ENCODE measurements at places on chromosomes 5 and 9.

GRCh38 chr9:36997414-36997813 is 36.7 kb downstream of the PAX5 start:
- no peaks in the 10 kb centered on the region for H3K36me3 ChIP-seq
- peaks cover 3% of the 10 kb centered on the region for H3K27me3 ChIP-seq
- H3K27ac ChIP-seq = no peak overlapping the region
- peaks cover under 1% of the 10 kb centered on the region for H3K4me1 ChIP-seq
- DNase-seq = no peak

- no peaks in the 10 kb centered on the region for H3K36me3 ChIP-seq
- no peak overlapping the region for H3K27ac ChIP-seq
- H3K4me1 ChIP-seq = peaks cover 13% of the 10 kb centered on the region
Measured at GRCh38 chr5:1788200-1788599, 11.4 kb downstream of the MRPL36 start.

GRCh38 chr5:8766448-8766847 is 779.4 kb downstream of the SEMA5A start:
- DNase-seq = no peak
- no peak overlapping the region for H3K4me3 ChIP-seq
- no peak overlapping the region for H3K27ac ChIP-seq
- H3K27me3 ChIP-seq = no peaks in the 10 kb centered on the region
- H3K36me3 ChIP-seq = no peaks in the 10 kb centered on the region

- H3K27ac ChIP-seq = no peak overlapping the region
- no peaks in the 10 kb centered on the region for H3K36me3 ChIP-seq
- H3K4me1 ChIP-seq = no peaks in the 10 kb centered on the region
- no peak overlapping the region for H3K4me3 ChIP-seq
Measured at GRCh38 chr5:28685794-28686193, 1647.4 kb upstream of the CDH9 start.

DNA sequence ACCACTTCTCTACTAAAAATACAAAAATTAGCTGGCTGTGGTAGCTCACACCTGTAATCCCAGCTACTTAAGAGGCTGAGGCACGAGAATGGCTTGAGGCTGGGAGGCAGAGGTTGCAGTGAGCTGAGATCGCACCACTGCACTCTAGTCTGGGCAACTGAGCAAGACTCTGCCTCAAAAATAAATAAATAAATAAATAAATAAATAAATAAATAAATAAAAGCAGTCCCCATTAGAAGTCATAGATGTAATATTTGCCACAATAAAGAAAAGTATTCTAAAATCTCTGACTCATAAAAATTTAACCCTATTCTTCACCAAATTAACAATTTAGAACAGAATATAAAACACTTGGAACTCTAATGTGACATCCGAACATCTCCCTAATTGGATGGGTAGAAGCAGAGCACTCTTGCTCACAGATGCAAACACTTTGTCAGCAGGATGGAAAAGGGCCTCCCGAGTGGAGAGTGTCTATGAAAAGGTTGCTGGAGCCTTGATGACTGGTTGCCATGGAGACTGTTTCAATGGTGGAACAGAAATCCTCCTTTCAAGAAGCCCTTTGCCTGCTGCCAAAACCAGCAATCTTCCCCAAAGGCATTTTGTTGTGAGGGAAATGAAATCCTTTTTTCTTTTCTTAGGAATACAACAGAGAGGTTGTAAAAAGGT is 38.9 kb upstream of the TRAF1 start:
- peak overlapping the region; percentile 80 for H3K27ac ChIP-seq
- DNase-seq = no peak
- H3K36me3 ChIP-seq = peaks cover 22% of the 10 kb centered on the region
- H3K27me3 ChIP-seq = no peaks in the 10 kb centered on the region
- peaks cover 13% of the 10 kb centered on the region for H3K4me1 ChIP-seq

- H3K36me3 ChIP-seq = no peaks in the 10 kb centered on the region
- no peak for DNase-seq
- no peak overlapping the region for H3K27ac ChIP-seq
Measured at GRCh38 chr9:126528915-126529314, 84.8 kb upstream of the LMX1B start.

GRCh38 chr5:11289733-11290132 is 528.7 kb upstream of the DAP start:
- no peak overlapping the region for H3K4me3 ChIP-seq
- H3K36me3 ChIP-seq = no peaks in the 10 kb centered on the region
- H3K27me3 ChIP-seq = no peaks in the 10 kb centered on the region
- no peak overlapping the region for H3K27ac ChIP-seq

GRCh38 chr9:84169240-84169639 is 171.3 kb downstream of the SLC28A3 start:
- no peak overlapping the region for H3K27ac ChIP-seq
- no peaks in the 10 kb centered on the region for H3K27me3 ChIP-seq
- no peaks in the 10 kb centered on the region for H3K4me1 ChIP-seq
- H3K36me3 ChIP-seq = no peaks in the 10 kb centered on the region
- H3K4me3 ChIP-seq = no peak overlapping the region

DNA sequence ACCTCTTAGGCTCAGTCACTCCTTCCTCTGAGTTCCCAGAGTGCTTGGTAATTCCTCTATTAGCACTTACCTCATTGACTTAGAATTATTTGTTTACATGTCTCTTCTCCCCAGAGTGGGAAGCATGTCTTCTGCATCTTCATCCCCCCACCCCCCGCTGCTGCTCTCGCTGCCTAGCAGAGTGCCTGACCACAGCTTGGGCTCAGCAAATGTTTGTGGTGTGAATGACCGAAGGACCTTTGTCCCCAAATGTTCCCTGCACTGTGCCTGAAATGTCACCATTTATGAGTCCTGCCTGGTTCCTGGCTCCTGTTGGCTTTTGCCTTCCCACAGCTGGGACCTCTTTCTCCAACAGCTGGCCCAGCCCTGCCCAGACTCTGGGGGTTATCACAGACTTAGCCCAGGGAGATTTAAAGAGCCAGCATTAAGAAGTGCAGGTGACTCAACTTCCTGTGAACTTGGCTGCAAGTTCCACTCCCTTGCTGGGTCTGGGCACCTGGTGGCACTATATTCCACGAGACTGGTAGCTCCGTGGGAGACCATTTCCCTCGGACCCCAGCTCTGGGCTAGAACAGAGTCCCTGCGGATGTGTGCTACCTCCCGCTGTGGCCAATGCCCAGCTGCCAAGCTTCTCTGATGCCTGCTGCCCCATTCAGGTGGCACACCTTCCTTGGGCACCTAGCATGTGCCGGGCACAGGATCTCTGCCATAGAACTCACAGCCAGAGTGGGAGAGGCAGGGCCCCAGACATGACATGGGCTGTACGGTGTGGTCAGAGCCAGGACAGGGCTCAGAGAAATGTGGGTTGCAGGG is 1.8 kb upstream of the HMCN2 start:
- no peaks in the 10 kb centered on the region for H3K27me3 ChIP-seq
- H3K4me1 ChIP-seq = peaks cover 52% of the 10 kb centered on the region
- H3K4me3 ChIP-seq = no peak overlapping the region
- H3K36me3 ChIP-seq = no peaks in the 10 kb centered on the region
- H3K27ac ChIP-seq = peak overlapping the region; percentile 79

DNA sequence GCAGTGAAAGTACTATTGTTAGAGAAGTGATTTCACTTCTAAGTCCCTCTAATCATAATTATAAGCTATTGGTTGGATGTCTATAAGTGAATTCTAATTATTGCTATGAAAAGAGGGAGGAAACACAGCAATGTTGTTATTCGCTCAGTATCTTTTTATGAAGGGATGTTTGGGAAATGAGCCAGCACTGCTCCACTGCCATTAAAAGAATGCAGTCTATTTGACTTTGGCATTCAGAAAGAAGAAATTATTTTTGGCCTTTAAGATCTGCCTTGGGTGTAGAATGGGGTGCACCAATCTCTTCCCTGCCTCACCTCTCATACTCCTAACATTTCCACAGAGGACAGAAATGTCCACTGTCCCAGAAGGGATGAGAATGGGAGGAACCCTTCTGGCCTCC is 332.0 kb downstream of the SPATA31D1 start:
- DNase-seq = no peak
- no peak overlapping the region for H3K4me3 ChIP-seq
- no peaks in the 10 kb centered on the region for H3K4me1 ChIP-seq

DNA sequence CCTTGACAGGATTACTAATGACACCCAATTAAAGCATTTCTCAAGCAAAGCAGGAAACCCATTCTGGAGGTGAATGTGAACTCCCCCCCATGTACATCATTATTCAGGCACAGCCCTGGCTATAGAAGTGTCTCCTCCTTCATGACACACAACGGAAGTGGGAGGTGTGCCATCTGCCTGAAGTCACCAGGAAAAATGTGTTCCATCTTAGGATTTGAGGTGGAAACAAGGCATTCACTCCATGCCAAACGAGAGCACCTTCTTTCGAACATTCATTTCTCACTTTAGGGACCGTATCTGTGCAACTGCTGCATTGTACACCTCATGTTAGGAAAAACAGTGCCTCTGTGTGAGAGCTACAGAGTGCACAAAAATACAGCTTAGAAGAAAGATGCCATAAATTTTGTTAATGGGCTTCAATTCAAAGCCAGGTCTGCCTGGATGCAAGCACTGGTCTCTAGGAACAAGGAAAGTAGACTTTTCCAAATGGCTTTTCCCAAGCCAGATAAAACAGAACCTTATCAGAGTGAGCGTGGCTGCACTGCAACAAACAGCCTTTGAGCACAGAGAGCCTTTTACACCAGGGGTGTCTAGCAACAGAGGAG is 19.4 kb downstream of the GOLM1 start:
- H3K36me3 ChIP-seq = peaks cover 8% of the 10 kb centered on the region
- no peak overlapping the region for H3K4me3 ChIP-seq
- no peaks in the 10 kb centered on the region for H3K27me3 ChIP-seq
- no peak for DNase-seq
- H3K27ac ChIP-seq = no peak overlapping the region
- H3K4me1 ChIP-seq = no peaks in the 10 kb centered on the region

DNA sequence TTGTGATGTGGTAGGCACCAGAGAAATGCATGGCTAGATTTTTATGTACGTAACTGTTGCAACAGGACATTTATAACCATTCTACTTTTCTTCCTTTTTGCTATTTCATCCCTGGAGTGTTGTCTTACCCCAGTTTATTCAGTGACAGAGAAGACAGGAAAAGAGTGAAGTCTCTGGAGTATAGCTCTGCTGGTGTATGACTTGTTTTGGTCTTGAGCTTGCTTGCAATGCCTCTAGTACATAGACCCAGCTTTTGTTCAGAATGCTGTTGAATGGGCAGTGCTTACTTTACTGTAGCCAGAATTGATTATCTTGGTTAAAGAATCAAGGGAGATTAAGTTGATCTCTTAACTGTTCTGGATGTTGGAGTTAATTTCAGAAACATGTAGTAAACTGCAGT is 94.3 kb downstream of the PBX3 start:
- no peak for DNase-seq
- no peak overlapping the region for H3K4me3 ChIP-seq
- no peaks in the 10 kb centered on the region for H3K27me3 ChIP-seq
- H3K36me3 ChIP-seq = no peaks in the 10 kb centered on the region
- H3K4me1 ChIP-seq = no peaks in the 10 kb centered on the region

GRCh38 chr5:54851449-54851848 is 133.9 kb downstream of the ESM1 start:
- H3K27me3 ChIP-seq = no peaks in the 10 kb centered on the region
- no peaks in the 10 kb centered on the region for H3K36me3 ChIP-seq
- no peak overlapping the region for H3K27ac ChIP-seq
- H3K4me3 ChIP-seq = no peak overlapping the region
- no peak for DNase-seq

- no peak overlapping the region for H3K4me3 ChIP-seq
- no peaks in the 10 kb centered on the region for H3K27me3 ChIP-seq
- H3K4me1 ChIP-seq = no peaks in the 10 kb centered on the region
- no peaks in the 10 kb centered on the region for H3K36me3 ChIP-seq
Measured at GRCh38 chr9:75239176-75239575, 150.9 kb downstream of the OSTF1 start.

DNA sequence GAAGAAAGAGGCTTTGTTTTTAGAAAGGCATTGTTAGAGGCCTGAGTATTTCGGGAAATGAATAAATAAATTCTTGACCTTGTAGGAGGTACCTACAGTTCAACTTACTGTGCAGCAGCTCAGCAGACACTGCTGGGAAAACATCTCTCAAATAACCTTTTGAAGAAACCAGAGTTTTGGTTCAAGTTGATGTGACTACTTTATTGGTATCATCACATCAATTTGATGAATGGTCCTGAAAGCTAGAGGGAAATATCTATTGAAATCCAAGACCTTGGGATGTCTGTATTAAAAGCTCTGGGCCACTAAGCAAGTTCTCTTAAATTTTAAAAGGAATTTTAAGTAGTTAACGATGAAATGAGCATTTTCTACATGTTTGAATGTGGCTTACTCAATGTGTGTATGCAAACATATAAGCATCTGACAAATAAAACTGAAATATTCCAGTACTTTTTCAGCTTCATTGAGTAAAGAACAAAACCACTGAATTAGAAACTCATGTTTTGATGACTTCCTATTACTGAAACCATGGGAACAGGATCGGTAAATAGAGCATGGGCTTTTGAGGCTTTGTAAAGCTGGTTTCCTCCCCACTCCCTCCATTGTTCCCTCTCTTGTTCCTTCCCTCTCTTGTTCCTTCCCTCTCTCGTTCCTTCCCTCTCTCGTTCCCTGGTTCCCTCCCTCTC is 36.7 kb downstream of the SLC27A6 start:
- H3K27me3 ChIP-seq = no peaks in the 10 kb centered on the region
- no peaks in the 10 kb centered on the region for H3K36me3 ChIP-seq
- peak overlapping the region; percentile 6 for H3K27ac ChIP-seq
- DNase-seq = no peak
- H3K4me3 ChIP-seq = no peak overlapping the region

GRCh38 chr5:45796959-45797553 is 100.9 kb upstream of the HCN1 start:
- no peaks in the 10 kb centered on the region for H3K4me1 ChIP-seq
- no peak for DNase-seq
- H3K4me3 ChIP-seq = no peak overlapping the region
- H3K36me3 ChIP-seq = no peaks in the 10 kb centered on the region

GRCh38 chr5:31124651-31125305 is 68.7 kb upstream of the CDH6 start:
- H3K4me1 ChIP-seq = no peaks in the 10 kb centered on the region
- H3K36me3 ChIP-seq = no peaks in the 10 kb centered on the region
- H3K27me3 ChIP-seq = no peaks in the 10 kb centered on the region
- DNase-seq = no peak

DNA sequence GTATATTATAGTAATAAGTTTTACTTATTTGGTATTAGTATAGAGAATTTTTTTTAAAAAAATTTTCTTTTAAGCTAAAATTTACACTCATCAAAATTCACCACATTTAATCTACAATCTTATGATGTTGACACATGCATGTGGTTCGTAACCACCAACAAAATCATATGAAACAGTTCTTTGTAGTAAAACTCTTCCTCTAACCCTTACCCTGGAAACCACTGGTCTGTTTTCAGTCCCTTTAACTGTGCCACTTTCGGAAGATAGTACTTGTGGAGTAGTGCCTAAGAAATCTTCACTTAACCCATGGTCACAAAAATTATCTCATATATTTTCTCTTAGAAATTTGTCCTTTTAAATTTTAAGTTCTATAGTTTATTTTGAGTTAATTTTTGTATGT is 1498.8 kb downstream of the MAT2B start:
- H3K27me3 ChIP-seq = no peaks in the 10 kb centered on the region
- H3K27ac ChIP-seq = no peak overlapping the region
- no peak for DNase-seq
- no peaks in the 10 kb centered on the region for H3K36me3 ChIP-seq

- H3K36me3 ChIP-seq = no peaks in the 10 kb centered on the region
- H3K27ac ChIP-seq = no peak overlapping the region
- no peaks in the 10 kb centered on the region for H3K27me3 ChIP-seq
- H3K4me3 ChIP-seq = no peak overlapping the region
- DNase-seq = no peak
- no peaks in the 10 kb centered on the region for H3K4me1 ChIP-seq
Measured at GRCh38 chr5:84986688-84987087, 602.0 kb upstream of the EDIL3 start.

Data from esophagus squamous epithelium (tissue), 5 donors.